Stimulated activated CD4-positive, alpha-beta T cell treated with anti-CD3 and anti-CD28 coated beads, Interleukin-1b, Interleukin-23, amount 100 ng/mL, for 1 hour (primary cell): ENCODE measurements at places on chromosomes 16 and 17.

DNA sequence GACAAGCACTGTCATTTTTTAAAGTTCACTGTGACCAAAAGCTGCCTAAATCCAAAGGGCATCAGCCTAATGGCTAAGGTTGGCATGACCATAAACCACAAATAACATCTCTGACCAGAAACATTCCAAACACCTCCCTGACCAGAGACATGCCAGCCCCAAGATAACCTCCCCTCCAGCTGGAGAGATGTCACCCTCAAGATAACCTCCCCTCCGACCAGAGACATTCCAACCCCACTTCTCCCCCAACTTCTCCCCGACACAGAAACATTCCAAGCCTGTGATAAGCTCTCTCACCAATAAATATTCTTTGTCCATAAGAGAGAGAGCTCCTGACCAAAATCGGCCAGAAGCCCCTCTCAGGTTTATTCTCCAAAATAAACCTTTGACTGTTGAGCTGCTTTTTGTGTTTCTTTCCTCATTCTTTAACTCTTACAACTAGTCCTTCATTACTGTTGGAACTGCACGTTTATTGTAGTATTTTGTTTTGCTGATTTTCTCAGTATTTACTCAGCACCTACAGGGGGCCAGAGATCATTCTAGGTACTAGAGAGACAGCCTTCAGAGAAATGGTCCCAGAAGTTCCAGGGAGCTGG, 325.6 kb downstream of the SLC39A11 start:
- DNase-seq, result no peak

- no peak for DNase-seq
Measured at GRCh38 chr17:12537436-12537835, 128.3 kb upstream of the MYOCD start.

- DNase-seq, result no peak
Measured at GRCh38 chr17:34390649-34391048, 27.6 kb upstream of the CCL1 start.

DNA sequence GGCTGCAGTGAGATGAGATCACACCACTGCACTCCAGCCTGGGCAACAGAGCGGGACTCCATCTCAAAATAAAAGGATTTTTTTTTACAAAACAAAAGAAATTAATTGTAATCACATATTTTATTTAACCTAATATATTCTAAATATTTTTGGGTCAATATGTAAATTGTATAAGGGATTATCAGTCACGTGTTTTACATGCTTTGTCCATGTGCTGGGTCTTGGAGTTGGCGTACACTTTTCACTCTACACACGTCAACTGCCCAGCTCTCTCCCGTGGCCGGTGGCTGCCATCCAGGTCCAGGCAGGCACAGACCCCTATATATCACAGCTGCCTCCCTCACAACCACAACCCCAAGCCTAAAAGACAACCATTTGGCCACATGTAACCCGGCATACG, 68.1 kb downstream of the RBFOX3 start:
- no peak for DNase-seq

GRCh38 chr17:57256708-57257112, 387 bp downstream of the MSI2 start:
- no peak for DNase-seq

DNA sequence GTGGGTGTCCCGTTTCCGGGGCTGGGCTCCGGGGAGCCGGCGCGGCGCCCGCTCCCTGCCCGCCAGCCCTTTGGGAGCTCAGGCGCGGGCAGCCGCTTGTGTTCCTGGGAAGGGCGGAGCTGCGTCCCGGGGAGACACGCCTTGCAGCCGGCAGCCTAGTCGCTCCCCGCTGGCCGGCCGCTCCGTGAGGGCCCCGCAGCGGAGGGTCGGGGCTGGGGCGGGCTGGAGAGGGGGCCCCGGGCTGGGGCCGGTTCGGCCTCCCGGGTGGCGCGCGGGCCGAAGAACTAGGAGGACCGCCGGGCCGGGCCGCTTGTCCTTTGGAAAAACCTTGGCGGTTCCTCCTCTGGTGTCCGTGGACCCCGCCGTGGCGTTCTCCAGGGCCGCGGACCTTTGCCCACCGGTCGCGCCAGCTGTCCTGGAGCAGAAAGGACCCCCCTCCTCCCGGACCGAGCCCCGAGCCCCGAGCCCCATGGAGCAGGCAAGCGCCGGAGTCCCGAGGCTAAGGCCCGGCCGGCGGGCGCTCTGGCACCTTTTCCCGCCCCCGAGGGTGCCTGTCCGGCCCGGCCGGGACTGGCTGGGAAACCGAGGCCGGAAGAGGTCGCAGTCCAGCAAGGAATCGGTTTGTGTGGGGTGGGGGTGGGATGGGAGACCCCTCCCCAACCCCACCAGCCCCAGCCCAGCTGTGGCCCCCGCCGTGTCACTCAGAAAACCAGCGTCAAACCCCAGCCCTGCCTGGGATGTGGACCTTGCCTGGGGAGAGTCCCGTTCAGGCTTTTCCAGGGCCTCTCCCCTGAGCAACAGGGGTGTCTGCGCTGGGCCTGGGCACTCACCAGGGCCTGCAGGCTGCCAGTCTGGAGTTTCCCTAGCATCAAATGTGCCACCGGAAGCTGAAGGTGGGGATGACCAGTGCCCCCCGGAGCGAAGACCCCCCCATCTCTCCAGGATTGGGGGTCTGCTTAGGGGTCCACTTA, 6.8 kb upstream of the TBC1D3B start:
- DNase-seq, result no peak

DNA sequence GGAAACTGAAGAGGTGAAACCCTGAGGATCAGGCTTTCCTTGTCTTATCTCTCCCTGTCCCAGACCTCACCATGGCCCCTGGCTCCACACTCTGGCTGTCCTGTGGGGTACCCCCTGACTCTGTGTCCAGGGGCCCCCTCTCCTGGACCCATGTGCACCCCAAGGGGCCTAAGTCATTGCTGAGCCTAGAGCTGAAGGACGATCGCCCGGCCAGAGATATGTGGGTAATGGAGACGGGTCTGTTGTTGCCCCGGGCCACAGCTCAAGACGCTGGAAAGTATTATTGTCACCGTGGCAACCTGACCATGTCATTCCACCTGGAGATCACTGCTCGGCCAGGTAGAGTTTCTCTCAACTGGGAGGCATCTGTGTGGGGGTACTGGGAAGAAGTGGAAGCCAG, 1.4 kb downstream of the CD19 start:
- no peak for DNase-seq

DNA sequence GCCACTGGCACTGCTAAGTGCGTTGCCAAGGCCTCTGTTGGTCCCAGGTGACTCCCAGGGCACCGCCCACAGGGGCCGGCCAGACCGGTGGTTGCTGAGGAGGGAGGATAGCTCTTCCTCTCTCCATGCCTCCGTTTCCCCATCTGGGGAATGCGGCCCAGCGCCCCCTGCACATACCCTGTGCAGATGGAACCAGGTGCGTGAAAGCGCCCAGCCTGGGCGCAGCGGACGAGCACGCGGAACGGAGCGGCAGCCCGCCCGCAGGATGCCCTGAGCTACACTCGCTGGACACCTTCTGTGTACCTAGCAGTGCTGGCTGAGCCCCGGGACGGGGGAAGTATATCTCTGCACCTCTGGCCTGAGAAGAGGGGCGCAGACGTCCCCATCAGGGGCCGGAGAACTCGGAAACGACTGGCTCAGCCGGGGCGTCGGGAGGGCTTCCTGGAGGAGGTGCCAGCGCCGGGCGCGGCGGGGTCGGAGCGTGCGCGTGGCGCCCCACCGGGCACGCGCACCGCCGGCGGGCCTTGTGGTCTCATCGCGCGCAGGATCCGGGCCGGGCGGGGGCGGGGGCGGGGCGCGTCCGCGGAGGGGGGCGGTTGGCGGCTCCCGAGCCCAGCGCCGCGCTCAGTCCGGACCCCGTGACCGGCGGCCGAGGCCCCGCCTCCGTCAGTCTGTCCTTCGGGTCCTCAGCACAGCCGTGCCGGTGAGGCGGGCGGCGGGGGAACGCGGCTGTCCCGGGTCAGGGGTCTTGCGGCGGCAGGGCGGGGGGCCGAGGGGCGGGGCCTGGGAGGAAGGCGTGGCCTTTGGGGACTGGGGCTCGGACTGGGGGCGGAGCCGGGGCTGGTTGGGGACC, at the start of the genes CCDC78 and HAGHL:
TSS of gene CCDC78 (minus strand) at position 6 of the 853 bp plus-strand sequence. CDS start 76 bp downstream, outside the sequence.
TSS of gene HAGHL (plus strand) at position 669 of the 853 bp plus-strand sequence. CDS start 404 bp downstream, outside the sequence.
- DNase-seq, result no peak

GRCh38 chr16:70573451-70574121, 50.0 kb downstream of the SF3B3 start:
- DNase-seq, result no peak

GRCh38 chr17:80389011-80389995, 25.7 kb upstream of the ENDOV start:
- DNase-seq, result no peak

- no peak for DNase-seq
Measured at GRCh38 chr17:33572615-33573014, 279.5 kb upstream of the ASIC2 start.

- DNase-seq, result no peak
Measured at GRCh38 chr16:2973093-2973492, 3.9 kb downstream of the PAQR4 start.

GRCh38 chr16:66478733-66479511, 51.8 kb downstream of the BEAN1 start:
- peak; percentile 65 for DNase-seq

DNA sequence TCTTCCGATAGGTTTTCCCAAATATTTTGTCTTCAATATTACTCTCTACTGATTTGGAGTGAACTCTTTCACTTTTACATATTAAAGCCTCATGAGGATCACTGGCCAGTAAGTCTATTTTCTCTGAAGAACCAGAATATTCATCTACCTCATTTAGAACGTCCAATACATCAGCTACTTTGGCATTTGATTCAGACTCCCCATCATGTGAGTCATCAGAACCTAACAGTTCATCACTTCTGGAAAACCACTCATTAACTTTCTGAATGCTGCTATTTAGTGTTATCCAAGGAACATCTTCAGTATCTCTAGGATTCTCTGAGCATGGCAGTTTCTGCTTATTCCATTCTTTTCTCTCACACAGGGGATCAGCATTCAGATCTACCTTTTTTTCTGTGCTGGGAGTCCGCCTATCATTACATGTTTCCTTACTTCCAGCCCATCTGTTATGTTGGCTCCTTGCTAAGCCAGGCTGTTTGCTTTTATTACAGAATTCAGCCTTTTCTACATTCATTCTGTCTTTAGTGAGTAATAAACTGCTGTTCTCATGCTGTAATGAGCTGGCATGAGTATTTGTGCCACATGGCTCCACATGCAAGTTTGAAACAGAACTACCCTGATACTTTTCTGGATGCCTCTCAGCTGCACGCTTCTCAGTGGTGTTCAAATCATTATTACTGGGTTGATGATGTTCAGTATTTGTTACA, 30.9 kb downstream of the BRCA1 start:
- DNase-seq, result no peak

DNA sequence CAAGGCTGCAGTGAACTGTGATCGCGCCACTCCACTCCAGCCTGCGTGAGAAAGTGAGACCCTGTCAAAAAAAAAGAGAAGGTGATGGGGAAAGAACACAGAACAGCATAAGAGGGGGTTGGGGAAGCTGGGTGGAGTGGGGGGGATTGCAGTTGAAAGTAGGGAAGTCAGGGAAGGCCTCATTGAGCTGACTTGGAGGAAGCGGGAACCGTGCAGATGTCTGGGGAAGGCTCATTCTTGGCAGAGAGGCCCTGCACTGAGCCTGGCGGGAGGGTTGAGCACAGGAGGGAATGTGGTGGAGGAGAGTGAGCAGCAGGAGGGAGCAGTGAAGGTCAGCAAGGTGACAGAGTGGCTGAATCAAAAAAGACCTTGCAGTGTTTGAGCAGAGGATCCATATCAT, 26.9 kb downstream of the IL4R start:
- no peak for DNase-seq

- DNase-seq, result no peak
Measured at GRCh38 chr17:48002266-48002915, 31.5 kb downstream of the CDK5RAP3 start.

DNA sequence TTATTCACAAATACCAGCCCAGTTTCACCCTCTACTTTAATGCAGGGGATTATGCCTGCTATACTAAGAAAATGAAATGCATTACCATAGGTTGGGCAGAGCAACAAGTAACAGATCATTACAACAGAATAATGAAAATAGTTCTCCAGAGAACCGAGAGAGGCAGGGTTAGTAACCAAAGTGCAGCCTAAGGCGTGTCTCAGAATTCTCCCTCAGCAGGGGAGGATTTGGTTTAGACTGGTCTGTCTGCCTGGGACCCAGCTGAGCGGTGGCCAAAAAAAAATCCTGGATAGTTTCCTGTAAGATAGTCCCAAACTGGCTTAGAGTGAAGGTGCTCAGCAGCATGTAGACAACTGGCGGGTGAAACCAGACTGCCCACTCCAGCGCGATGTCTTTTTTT, 30.8 kb upstream of the ADCY7 start:
- DNase-seq, result no peak

DNA sequence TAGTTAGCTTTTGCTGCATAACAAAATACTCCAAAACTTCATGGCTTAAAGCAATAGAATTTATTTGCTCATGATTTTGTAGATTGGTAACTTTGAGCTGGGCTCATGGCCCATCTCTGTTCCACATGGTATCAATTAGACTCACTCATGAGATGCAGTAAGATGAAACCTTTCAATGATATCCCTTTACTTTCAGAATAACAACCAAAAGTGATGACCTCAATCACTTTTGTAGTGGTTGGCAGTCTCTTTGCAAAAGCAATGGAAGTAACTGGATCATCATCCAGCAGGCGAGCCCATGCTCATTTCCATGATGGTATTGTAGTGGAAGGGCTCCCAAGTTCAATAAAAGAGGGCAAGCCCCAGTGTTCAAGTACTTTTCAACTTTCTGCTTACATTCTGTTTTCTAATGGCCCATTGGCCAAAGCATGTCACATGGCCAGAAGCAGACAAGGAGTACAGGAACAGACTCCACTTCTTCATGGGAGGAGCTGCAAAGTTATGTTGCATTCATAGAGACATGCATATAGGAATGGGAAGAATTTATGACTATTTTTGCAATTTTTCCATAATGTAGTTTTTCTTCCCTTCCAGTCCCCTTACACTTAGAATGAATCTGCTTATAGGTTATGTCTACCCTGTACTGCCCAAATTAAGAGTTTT, 41.7 kb downstream of the EFCAB5 start:
- no peak for DNase-seq

- no peak for DNase-seq
Measured at GRCh38 chr17:75693500-75694481, 26.7 kb downstream of the SAP30BP start.

GRCh38 chr17:3531266-3532101, 26.1 kb downstream of the TRPV3 start:
- DNase-seq, result no peak

- DNase-seq, result no peak
Measured at GRCh38 chr16:14322186-14322585, 251.1 kb downstream of the MRTFB start.
